GM12864 (cell line): ENCODE measurements at places on chromosomes 7 and 10.

DNA sequence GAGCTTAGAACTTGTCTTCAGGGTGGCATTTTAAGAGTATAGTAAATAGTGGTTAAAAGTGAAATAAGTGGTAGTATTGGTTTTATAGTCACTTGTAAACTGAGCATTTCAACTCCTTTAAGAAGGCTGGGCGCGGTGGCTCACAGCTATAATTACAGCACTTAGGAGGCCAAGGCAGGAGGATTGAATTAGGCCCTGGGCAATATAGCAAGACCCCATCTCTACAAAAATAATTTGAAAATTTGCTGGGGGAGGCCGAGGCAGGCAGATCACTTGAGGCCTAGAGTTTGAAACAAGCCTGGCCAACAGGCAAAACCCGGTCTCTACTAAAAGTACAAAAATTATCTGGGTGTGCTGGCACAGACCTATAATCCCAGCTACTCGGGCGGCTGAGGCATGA is 64.4 kb upstream of the BAMBI start:
- no peak for DNase-seq

GRCh38 chr10:112082120-112082519 is 101.4 kb downstream of the GPAM start:
- no peak for DNase-seq

DNA sequence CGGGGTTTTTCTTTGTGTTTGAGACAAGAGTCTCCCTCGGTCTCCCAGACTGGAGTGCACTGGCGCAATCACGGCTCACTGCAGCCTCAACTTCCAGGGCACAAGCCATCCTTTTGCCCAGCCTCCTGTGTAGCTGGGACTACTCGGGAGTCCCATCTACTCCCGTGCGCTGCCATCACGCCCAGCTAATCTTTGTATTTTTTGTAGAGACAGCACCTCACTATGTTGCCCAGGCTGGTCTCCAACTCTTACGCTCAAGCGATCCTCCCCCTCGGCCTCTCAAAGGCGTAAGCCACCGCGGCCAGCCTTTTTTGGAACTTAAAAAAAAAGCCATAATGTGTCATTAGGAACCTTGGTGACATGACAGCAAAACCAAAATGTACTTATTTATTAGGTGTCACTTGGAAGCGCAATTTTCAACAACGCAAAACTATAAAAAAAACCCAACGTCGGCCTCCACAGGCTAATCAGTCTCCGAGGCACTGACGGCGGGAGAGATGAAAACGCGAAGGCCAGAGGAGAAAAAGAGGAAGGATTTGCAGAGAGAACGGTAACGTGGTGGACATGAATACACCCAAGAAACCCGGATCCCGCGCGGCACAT is 911 bp upstream of the HNRNPH3 start:
- DNase-seq = no peak

DNA sequence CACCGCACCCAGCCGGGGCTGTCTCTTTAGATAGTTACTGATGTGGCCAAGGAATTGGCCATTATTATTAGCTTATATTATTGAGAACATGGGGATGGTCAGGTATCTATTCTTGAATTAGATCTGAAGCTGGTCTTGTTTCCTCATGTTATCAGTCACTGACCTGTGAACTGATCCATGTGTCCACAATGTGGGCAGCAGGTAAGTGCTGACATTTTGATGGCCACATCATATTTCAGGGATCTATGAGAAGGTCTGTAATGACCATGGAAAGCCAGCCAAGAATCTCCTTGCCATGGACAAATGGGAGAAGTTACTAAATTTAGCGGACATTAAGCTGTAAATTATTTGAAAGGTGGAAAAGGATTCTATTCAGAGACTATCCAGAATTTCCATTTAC is 61.4 kb downstream of the GBF1 start:
- DNase-seq = no peak

DNA sequence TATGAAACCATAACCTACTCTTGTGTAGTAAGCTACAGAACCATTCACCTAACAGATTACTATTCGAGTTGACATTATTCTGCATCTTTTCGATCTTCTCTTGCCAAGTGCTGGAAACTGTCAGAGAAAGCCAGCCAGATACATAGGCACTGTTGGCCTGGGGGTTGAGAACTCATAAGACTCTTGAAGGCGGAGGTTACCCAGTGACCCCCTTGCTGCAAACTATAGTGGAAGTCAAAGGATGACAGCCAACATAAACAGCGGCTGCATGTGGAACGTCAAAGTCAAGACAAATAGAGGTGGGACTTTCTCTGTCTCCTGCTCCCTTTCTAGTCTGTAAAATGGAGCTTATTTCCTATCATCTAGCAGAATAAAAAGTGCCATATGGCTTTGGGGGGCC is 394.2 kb downstream of the LRMDA start:
- DNase-seq = no peak

DNA sequence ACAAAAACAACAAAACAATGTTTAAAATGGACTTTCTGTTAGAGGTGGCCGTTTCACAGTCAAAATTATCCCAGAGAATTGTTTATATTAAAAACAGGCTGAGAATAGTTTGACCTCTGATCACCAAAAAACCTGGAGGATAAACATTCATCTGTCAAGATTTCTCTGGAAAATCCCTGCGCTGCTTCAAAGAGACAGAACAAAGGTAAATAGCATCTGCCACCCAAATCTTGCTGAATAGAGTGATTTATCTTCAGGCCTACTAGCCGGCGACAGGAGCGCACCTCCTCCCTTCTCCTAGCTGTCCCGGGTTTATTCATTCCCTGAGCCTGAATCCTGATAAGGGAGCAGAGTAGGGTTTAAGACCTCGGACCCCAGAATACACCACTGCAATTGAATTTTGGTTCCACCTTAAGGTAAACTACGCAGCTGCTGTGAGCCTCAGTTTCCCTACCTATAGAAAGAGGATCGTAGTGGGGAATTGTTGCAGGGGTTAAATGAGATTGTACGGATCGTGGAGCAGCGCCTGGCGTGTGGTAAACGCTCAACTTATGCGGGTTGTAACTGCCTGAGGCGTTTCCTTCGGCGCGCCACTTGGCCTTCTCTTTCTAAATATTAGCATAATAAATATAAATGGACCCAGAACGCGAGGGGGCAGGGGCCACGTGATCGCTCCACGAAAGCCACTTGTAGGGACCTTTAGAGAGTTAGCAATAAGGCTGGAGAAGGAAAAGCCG is 498 bp upstream of the ST7 start:
- no peak for DNase-seq

- DNase-seq = no peak
Observed at GRCh38 chr7:29248713-29249382, 54.3 kb downstream of the CHN2 start.

GRCh38 chr7:81439591-81439990 is 330.3 kb downstream of the HGF start:
- DNase-seq = no peak

GRCh38 chr7:149877890-149878522 is 4.2 kb downstream of the ATP6V0E2 start:
- DNase-seq = no peak

- no peak for DNase-seq
Observed at GRCh38 chr10:9965341-9965740, 1052.3 kb upstream of the CELF2 start.

DNA sequence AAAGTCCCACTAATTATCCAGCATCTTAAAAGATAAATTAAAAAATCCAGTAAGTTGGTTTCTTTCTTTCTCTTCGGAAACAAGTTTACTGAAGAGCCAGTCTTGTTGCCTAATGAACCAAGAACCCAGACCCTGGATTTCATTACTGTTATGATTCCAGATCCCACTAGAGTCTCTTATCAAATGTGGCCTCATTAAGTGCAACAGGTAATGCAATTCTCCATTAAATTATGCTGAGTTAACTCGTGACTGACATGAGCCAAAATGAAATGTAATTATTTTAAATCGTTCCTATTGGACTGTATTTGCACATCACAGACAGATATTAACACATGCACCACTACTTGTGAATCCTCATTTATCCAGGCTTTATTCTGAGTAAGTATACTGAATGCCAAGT is 115.6 kb downstream of the NXPH1 start:
- DNase-seq = no peak

- no peak for DNase-seq
Observed at GRCh38 chr7:94368371-94368791, 26.3 kb upstream of the COL1A2 start.

DNA sequence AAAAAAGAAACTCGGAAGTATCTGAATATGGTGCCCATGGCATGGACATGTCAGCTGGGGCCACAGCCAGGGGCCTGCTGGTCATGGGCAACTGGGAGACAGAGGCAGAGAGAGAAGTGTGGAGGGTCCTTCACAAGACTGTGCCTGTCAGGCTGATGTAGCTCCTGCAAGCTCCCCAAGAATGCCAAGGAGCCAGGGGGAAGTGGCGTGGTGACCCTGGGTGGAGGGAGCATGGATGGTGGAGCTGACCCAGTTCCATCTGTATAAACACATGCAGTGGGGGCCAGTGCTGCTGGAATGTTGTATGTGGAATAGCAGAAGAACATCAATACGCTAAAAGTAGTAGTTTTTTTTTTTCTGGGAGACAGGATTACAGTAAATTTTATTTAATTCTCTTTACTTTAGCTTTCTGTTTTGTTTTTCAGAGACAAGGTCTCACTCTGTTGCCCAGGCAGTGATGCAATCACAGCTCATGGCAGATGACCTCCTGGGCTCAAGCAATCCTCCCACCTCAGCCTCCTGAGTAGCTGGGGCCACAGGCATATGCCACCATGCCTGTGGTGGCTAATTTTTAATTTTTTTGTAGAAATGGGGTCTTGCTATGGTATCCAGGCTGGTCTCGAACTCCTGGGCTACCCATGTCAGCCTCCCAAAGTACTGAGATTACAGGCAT is 10.5 kb upstream of the ZMIZ2 start:
- DNase-seq = no peak

GRCh38 chr10:23186178-23186577 is 5.9 kb upstream of the PTF1A start:
- DNase-seq = no peak
